Right lung (tissue), 10 donors: ENCODE measurements at places on chromosomes 12 and 14. TPM values are rescaled to one million over a fixed set of nuclear protein-coding genes. Genes with fewer than 3 reads are reported as not detected.

The CCDC177 gene
- polyA plus RNA-seq, result not detected

The WNT1 gene
- polyA plus RNA-seq, result not detected

The AQP2 gene
- polyA plus RNA-seq, result 0.17 TPM

The COCH gene
- polyA plus RNA-seq, result 1.6 TPM

The C12orf50 gene
- 0.51 TPM for polyA plus RNA-seq

The ESRRB gene
- 0.72 TPM for polyA plus RNA-seq

The RFX4 gene
- polyA plus RNA-seq, result not detected

The MIP gene
- not detected for polyA plus RNA-seq

DNA sequence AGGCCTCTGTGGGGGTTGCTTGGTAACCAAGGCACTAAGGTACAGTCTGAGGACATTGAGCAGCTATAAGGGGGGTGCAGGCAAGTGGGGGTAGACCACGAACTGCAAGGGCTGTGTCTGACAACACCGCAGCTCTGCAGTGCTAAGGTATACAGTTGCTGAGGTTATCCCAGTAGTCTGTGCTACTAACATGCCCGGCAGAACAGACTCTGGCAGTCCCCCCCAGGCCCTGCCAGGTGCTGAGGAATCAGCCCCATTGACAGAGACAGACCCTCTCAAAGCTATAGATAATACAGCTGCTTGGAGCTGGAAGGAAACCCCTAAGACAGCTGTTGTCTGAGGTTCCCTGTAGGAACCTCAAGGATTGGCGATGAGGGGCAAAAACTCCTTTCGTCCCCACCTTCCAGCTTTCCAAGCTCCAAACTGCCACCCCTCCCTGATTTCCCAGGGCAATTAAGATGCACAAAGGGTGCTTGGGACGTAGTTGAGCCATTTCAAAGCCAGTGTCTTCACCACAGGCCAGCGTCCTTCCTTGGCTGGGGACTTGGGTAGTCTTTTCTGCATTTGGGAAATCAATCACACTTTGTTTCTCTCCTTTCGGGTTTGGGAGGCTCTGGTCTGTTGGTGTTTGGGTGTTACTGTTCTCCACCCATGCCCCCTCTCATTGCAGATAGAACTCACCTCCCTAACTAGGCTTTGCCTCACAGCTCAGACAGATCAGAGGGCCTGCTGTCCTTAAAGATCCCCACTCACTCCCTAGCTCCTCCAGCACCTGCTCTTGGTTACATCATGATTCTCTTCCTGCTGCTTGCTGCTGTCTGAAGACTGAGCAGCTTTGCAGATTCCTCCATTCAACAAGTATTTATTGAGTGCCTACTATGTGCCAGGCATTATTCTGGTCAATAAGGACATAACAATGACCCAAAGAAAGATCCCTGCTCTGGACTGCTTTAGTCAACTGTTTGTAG is 2.0 kb upstream of the MYH7 start:
- no peak for DNase-seq

GRCh38 chr14:60175255-60175902 is 10.2 kb upstream of the DHRS7 start:
- no peak for DNase-seq

DNA sequence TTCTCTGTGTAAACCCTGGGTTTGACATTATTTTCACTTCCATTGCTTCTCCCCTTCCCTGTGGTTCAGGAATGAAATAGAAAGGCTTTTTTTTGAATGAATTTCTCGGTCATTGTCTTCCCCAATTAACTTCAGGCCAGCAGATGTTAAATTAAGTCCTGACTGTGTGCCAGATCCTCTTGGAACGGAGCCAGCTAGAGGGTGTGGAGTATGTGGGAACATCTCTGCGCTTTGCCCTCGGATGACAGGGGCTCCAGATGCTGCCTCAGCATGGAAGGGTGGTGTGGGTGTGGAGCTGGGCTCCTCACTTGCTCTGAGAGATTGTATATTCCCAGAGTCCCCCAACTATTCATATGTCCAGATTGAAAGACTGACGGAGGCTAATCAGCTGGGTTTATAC is 13.1 kb downstream of the KRT85 start:
- DNase-seq, result no peak

DNA sequence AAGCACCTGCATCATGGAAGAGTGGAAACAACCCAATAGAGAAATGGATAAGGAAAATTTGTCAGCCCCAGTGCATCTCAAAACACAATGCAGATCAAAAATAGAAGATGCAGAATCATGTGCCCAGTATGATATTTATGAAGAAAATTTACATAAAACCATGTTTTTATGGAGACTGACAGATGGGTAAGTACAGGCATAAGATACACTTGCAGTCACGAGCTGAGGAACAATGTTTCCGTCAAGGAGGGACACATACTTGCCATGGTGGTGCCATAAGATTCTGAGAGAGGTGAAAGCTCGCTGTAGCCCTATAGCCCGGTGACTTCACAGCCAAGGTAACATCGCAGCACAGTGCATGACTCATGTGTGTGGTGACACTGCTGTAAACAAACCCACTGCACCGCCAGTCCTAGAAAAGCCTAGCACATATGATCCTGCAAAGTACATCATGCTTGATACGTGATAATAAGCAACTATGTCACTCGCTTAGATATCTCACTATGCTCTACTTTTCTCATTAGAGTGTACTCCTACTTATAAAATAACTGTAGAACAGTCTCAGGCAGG is 112.6 kb downstream of the RIMBP2 start:
- DNase-seq, result no peak

DNA sequence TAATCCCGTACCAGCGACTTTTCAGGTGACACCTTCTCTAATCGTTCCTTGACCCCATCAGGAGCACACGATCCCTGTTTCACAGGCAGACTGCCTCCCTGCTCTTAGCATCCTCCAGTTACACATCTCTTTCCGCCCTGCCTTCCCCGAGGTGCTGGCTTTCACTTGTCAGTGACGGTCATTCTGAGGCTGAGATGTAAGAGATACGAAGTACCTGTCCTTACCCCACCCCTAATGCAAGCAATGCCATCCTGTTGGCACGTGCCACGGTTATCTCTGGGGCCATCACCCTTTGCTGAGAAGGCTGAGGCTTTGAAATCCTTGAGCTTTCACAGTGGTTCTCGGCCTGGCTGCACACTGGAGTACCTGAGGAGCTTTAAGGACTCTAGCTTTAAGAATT is 24.4 kb downstream of the B4GALNT3 start:
- no peak for DNase-seq

DNA sequence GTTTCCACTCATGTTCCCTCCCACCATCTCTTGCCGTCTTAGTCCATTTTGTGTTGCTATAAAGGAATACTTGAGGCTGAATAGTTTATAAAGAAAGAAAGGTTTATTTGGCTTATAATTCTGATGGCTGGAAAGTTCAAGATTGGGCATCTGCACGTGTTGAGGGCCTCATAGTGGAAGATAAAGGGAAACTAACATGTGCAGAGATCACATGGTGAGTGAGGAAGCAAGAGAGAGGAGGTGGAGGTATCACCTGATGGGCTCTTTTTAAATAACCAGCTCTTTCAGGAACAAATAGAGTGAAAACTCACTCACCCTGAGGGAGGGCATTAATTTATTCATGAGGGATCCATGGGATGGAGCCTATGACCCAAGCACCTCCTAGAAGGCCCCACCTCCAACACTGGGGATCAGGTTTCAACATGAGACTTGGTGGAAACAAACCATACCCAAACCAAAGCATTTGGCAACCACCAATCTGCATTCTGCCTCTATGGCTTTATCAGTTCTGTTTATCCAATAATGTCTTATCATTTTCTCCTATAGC is 29.5 kb downstream of the MYO1H start:
- DNase-seq, result no peak

GRCh38 chr14:68468437-68469207 is 324.2 kb downstream of the ZFP36L1 start:
- DNase-seq, result no peak

DNA sequence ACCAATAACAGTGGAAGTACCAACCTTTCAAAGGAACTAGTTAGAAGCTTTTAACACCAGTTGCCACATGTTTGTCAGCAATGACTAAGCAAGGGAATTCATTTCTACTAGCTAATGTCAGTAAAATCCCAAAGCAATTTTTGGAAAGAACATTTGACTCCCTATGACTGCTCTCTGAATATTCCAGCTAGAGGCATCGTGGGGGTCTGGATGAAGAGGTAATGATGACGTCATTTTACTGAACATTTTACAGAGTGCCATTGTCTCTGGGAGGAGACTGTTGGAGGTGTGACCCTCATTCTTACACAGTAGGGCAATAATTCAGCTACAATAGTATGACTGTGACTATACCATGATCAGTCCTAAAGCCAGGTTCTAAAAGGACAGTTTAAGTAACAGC is 204.8 kb downstream of the ITPR2 start:
- no peak for DNase-seq

DNA sequence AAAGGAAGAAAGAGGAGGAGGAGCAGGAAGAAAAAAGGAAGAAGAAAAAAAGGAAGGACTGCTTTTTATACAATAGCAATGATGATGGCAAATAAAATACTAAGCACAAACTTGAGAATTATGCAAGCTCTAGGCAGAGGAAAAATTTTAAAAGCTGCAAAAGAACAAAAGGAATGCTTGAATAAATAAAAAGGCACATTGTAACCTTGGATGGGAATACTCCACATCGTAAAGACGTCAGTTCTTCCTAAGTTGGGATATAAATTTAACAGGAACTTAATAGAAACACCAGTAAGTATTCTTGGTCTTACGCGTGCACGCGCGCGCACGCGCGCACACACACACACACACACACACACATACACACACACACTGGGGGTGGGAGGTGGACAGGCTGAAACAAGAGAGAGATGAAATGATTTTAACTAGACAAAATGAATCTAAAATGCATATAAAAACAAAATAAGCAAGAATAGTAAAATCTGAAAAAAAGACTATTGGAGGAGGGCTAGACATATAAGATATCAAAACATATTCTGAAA is 43.0 kb downstream of the SERPINA3 start:
- DNase-seq, result no peak

DNA sequence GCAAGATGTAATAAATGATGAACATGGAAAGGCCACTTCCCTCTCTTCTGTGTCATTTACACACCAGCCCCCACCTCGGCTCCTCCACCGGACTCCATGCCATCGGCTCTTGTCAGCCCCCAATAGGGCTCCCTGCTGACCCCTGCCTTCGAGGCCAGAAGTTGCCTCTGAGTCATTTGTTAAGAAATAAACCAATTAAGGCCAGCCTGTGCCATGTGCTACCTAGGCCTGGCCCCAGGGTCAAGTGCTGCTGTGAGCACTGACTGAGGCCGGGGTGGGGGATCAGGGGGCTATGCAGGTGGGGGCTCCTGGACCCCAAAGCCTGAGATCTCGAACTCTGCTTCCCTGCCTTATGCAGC is 53.2 kb downstream of the TESC start:
- DNase-seq, result no peak

- DNase-seq, result no peak
Observed at GRCh38 chr12:15688202-15688736, 100.9 kb downstream of the EPS8 start.

DNA sequence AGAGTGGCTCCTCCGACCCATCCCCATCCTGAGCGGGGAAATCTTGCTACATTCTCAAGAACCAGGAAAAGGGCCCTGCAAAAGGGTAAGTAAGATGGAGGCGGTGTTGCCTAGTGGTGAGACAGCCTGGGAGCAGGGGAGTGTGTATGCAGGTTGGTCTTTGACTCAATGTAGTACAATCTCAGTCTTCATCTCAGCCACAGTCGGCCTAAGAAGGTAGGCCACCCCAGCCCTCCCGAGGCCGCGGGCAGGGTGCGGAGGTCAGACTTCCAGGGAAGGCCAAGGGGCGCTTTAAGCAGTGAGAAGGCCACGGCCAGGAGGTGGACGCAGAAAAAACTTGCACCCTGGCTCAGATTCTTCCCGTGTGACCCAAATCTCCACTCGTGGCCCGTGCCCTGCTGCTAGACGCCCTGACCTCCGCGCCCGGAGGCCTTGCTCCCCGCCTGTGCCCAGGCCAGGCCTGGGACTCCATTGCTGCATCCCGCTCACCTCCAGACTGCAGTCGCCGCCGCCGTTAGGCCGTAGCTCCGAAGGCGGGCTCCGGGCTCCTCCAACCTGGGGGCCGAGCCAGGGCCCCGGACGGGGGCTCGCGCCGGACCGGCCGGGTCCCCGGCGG is 435 bp downstream of the FOXM1 start:
- DNase-seq, result no peak

- DNase-seq, result no peak
Observed at GRCh38 chr14:99216191-99216590, 55.8 kb downstream of the BCL11B start.

DNA sequence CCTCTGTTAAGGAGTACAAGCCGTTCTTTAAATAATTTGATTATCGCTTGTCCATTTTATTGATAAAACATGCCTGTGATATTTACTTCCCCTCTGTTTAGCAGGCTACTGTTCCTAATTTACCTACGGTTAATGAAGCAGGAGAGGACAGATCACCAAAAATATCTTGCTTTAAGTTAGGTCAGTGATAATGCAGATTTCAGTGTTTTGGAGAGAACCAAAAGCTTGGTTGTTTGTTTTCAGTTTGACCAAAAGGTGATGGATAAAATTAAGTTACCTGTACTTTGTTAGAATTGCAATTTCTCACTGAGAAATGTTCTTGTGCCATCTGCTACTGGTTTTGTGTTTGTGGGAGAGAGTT is 958 bp downstream of the SPATS2 start:
- no peak for DNase-seq
